ENCODE measurements at places on chromosomes 1 and 21.

GRCh38 chr1:200856716-200857357, 15.9 kb upstream of the GPR25 start:
- no peak for DNase-seq

GRCh38 chr1:187680823-187681222, 852.1 kb downstream of the PLA2G4A start:
- no peak for DNase-seq

DNA sequence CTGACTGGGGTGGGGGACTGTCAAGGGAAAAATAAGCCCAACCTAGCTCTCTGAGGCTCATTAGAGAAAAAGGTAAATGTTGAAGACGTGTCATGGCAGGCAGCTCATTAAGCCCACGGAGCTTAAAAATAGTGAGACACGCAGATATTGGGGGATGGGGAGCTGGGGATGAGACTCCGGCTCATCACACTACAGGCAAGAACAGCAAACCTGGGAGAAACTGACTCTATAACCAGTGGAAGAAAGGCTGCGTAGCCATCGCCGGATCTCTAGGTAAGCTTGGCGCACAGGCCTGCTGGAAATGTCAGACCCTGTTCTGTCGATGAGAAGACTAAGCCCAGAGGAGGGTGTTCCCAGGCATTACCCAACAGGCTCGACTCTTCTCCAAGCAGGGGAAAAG, 78.0 kb downstream of the SYT2 start:
- DNase-seq: no peak

DNA sequence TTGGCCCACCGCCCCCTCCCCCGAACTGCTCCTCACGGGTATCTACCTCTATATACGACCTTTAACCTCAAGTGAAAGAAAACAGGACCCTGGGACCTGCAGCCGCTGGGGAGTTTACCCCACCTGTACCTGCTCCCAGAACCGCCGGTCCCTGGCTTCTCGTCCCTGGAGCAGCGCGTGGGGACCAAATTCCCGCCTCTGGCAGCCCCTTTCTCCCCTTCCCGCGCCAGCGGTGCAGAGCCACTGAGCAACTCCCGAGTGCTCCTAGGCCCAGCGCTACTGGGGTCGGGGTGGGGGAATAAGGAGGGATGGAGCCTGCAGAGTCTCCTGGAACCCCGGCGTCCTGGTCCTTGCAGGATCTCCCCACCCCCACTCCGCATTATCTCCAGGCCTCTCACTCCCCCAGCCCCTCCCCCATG, 1.6 kb downstream of the SYT6 start:
- no peak for DNase-seq

GRCh38 chr1:101520302-101520701, 283.5 kb downstream of the S1PR1 start:
- DNase-seq: no peak

DNA sequence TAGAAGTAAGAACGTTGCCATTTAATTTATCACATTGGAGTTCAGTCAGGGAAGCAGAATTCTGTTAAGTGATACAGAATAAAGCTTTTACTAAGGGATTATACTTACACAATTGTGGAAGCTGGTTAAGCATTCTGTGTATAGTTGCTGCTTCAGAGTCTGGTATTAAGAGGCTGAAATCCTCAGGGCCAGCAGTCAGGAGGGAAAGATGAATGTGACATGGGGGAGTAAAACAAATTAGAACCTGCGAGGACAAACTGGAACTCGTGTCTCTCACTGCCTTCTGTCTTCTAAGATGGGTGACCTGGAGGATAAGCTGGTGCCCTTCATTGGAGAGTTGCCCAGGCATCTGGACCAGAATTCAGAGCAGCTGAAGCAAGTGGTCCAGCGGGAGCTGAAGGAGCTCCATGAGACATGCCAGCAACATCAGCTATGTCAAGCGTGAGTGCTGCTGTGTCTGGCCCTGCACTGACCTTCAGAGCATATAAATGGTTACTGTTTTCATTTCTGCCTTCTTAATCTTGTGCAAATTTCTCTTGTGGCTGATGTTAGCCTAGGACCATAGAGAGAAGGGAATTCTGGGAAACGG, 23.0 kb downstream of the MARK1 start:
- no peak for DNase-seq
